ENCODE measurements at places on chromosomes 11 and 22. TPM values are rescaled to one million over a fixed set of nuclear protein-coding genes. Genes with fewer than 3 reads are reported as not detected.

The SEC14L6 gene
- total RNA-seq: not detected

The C22orf42 gene
- not detected for total RNA-seq

The SLC1A2 gene
- total RNA-seq: 8.4 TPM

The AGBL2 gene
- total RNA-seq: 0.38 TPM

The SF1 gene
- 188 TPM for total RNA-seq

The MRGPRX3 gene
- not detected for total RNA-seq

The CNTF gene
- 0.93 TPM for total RNA-seq

The SLC22A9 gene
- total RNA-seq: not detected

The OR10D3 gene
- total RNA-seq: not detected

The RNF26 gene
- total RNA-seq: 14.0 TPM

The CDC42BPG gene
- total RNA-seq: 1.1 TPM
